Central memory CD4-positive, alpha-beta T cell (primary cell): ENCODE measurements at places on chromosomes 2 and 18.

GRCh38 chr2:9378433-9379390, 44.6 kb downstream of the ITGB1BP1 start:
- no peak for DNase-seq

GRCh38 chr18:70377857-70378701, 89.2 kb downstream of the SOCS6 start:
- no peak for DNase-seq

- DNase-seq = no peak
Observed at GRCh38 chr18:37402735-37403099, 162.9 kb downstream of the CELF4 start.

DNA sequence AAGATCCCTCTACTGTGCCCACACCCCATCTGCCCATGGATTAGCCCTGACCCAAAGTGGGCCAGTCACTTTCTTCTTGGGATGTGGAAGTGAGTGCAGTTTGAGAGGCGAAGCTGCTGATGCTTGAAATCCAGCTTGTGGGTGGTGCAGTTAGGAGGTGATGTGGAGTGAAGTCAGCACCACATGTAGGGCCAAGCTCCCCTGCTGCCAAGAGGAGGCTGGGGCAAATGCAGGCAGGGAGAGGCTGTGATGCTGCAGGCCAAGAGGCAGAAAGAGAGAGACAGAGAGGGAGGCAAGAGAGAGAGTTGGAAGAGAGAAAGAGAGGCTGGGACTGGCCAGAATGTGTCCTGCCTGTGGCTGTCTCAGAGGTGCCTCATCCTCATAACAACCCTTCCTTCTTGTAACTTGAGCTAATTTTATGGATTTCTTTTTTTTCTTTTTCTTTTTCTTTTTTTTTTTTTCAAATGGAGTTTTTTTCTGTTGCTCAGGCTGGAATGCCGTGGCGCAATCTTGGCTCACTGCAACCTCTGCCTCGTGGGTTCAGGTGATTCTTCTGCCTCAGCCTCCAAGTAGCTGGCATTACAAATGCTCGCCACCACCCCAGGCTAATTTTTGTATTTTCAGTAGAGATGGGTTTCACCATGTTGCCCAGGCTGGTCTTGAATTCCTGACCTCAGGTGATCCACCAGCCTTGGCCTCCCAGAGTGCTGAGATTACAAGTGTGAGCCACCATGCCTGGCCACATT, 35.3 kb upstream of the CAB39 start:
- DNase-seq = no peak

DNA sequence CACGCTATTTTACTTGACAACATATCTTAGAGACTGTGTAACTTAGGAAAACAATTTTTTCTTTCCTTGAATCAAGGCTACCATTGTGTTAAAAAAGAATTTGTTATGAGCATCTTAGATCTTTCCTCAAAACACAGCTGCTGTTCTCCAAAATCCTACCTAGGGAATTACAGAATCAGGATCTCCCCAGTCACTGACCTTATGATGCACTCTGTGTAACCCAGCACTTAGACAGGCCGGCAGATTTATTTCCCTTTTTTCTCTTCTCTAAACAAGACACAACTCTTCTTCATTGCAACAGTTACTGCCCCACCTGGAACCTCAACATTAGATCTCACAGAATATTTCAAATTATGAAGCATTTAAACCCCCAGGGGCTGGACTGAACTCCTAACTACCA, 13.5 kb upstream of the C2orf15 start:
- DNase-seq = no peak

- no peak for DNase-seq
Observed at GRCh38 chr2:138105358-138105757, 141.1 kb downstream of the HNMT start.
